Left lobe of liver (tissue), 2 donors: ENCODE measurements at places on chromosomes 3 and 15.

- DNase-seq, result peak; percentile 28
Measured at GRCh38 chr15:66481107-66481856, 16.3 kb downstream of the SNAPC5 start.

DNA sequence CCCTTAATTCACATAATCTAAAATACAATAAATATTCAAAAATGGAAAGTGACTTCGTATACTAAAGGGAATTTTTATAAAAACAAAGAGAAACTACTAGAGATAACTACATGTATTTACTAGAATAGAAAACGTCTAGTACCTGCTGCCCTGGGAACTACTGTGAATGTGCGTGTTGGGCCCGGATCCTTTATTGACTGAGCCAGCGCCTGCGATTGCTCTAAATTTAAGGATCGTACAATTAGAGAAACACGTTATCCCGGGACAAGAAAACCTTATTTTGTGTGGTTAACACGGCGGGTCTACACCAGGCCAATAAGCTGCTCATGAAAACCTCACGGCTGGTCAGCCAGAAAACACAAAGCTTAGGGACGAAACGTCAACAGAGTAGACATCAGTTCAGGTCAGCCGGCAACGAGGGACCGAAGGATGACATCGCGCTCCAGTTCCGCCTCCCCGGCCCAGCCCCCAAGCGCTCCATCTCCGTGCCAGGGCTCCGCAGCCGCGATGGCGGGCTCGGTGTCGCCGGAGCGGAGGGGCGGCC is 555 bp downstream of the TM2D3 start:
- DNase-seq, result no peak

GRCh38 chr15:91855241-91855640 is 1.7 kb downstream of the SLCO3A1 start:
- DNase-seq, result no peak

GRCh38 chr3:66800941-66801545 is 197.1 kb upstream of the KBTBD8 start:
- no peak for DNase-seq

GRCh38 chr15:74274470-74275038 is 38.4 kb downstream of the CCDC33 start:
- no peak for DNase-seq

- DNase-seq, result no peak
Measured at GRCh38 chr15:46301291-46301690, 666.5 kb downstream of the SQOR start.

DNA sequence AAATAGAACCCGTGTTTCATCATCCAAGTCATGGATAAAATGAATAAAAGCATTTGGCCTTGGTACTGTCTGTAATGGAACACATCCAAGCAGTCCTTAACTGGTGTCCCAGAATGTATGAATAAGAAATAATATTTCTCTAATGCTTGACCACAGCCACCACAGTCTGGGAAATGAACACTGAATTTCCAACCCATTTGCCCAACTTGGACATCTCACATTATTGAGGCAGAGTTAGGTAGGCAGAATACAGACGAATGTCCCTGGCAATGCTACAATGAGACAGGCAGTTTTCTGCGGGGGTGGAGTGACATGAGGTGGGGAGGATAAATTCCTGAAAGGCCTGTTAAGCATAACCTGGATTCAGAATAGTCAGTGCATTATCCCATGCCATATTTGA is 245.7 kb downstream of the ZIC1 start:
- no peak for DNase-seq

- DNase-seq, result no peak
Measured at GRCh38 chr3:165854696-165855095, 17.5 kb upstream of the BCHE start.

DNA sequence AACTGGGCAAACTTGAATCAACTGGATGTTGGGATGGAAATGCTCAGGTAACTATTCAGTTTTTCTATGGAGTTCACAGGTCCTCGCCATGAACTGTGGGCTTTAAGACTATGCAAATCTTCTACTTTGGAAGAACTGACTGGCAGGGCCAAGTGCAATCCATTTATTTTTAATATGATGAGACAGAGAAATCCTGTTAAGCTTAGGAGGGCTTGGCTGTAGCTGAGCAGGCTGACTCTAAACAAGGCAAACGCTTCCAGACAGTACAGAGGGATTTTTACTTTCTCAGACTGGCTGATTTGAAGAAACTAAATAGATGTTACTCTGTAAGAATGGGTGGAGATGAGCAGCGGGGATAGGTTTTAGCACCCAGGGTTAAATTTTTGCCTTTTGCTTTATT is 194.2 kb upstream of the ICE2 start:
- no peak for DNase-seq

- no peak for DNase-seq
Measured at GRCh38 chr15:80778621-80778963, 578 bp upstream of the CEMIP start.

DNA sequence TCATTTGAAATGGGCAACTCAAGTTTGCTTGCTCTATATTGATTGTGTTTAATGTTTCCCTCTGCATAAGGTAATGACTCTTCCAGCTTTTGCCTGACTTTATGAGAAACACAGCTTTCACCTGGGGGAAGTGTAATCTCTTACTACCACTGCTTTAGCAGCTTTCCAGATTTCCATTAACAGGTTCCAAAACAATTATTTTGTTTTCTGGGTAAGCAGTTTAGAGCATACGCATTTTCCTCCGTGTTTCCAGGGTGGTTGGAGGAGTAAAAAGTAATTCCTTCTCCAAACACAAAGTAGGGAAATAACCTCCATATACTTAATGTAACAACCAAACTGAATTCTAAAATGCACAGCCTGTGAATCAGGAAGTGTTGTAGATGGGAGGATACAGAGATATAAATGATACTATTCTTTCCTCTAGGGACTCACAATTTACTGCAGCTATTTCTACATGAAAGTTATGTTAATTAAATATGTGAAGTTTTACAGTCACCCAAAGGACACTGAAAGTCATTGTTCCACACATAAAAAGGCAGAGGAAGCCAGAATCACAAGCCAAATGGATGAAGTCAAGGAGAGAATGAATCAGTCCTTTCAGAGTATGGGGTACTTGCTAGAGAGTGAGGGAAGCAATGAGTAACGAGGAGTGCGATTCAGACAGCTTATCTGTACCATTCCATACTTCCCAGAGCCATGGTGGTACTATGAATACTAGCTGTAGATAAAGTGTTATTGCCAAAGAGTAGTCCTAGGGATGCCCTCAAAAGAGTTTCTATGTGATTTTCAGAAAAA is 16.6 kb downstream of the ST3GAL6 start:
- no peak for DNase-seq

- no peak for DNase-seq
Measured at GRCh38 chr15:22855791-22856190, 17.3 kb downstream of the NIPA2 start.

DNA sequence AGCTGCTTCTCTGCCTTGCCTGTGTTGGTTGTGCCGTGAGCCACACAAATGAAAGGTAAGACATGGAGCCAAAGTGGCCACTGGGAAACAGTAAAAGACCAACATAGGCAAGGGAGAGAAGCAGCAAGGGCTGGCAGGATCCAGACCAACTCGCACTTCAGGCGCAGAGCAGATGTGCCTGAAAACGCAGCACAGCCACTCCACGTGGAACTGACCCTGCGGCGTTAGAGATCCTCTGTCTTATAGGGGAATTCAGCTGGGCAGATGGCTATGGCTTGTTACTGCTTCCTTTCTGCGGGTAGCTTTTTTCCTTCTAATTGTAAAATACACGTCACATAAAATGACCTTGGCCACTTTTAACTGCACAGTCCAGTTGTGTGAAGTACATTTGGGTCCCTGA is 10.4 kb upstream of the GHRL start:
- DNase-seq, result no peak

- no peak for DNase-seq
Measured at GRCh38 chr15:89785774-89786140, 9.6 kb downstream of the MESP2 start.

DNA sequence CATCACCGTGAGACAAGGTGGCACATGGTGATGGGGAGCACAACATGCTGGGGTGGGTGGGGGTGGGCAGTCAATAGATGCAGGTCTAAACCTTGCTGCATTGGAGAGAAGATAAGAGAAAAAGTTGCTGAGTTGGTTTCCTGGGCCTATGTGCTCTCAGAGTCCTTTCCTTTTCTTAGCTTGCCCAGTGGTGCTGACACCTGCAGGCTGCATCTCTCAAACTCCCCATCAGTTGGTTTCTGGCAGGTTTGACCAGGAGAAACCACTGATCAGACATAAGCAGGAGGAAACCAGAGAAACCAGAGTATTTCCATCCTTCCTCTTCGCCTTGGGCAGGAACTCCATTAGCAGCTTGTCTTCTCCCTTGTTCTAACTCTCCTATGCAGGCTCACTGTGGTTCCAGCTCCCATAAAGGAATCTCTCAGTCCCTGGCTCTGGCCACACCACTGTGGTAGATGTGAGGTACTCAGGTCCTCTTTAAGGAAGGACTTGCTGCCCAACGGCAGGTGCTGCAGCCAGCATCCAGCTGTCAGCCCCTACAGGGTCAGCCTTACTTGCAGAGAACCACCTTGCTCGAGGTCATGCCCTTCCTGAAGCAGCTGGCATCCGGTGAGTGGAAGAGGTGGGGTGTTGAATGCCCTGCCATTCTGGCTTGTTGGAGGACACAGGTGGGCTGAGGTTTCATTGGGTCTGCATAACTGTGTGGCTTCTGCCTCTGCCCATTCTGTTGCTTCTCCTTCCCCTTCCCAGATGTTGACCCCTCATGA is 172.3 kb upstream of the ANKRD28 start:
- no peak for DNase-seq

DNA sequence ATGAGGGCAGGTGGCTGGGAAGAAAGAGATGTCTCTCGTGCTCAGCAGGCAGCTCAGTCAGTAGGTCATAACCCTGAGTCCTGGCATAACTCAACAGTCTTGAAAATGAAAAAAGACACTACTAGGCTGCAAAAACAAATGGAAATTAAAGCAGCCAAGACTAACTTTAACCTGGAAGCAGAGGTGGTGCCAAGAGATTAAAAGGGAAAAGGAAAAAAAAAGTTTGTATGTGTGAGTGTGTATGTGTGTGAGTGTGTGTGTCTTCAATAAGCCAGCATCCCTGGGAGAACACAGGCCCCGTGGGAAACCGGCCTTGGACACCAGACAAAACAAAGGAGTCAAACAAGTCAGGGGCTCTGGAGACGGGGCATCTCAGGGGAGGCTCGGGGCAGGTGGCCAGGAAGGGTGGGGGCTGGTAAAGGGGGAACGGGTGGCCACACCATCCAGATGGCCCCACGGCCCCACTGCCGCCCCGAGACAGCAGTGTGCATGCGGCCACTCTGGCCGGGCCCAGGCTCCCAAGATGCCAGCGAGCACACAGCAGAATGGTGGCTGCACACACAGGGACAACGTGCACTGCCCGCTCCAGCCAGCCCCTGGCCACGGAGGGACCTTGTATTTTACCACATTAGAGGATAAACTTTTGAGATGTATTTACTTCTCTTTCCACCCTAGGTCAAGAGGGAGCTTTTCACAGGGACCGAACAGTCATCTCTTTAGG is 23.8 kb downstream of the CYFIP1 start:
- DNase-seq, result no peak

GRCh38 chr15:66592505-66593218 is 26.9 kb upstream of the LCTL start:
- DNase-seq, result no peak

DNA sequence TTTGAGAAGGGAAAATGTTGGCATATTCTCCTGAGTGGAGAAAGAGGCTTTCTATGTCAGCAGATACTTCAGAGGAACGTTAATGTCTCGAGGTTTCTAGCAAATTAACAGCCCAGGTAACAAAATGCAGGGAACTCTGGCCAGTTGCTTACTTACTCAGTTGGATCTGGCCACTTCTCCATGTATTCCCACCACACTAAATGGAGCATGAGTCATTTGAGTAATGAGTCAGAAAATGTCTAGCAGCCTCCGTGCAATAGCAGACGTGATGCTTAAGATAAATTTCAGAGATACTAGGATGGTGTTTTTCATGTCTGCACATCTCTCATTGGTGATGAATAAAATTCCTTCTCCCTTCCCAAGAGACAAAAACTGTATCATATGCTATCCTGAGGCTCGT is 671.5 kb downstream of the FHIT start:
- no peak for DNase-seq

- DNase-seq, result no peak
Measured at GRCh38 chr3:30610702-30611368, 4.4 kb downstream of the TGFBR2 start.

DNA sequence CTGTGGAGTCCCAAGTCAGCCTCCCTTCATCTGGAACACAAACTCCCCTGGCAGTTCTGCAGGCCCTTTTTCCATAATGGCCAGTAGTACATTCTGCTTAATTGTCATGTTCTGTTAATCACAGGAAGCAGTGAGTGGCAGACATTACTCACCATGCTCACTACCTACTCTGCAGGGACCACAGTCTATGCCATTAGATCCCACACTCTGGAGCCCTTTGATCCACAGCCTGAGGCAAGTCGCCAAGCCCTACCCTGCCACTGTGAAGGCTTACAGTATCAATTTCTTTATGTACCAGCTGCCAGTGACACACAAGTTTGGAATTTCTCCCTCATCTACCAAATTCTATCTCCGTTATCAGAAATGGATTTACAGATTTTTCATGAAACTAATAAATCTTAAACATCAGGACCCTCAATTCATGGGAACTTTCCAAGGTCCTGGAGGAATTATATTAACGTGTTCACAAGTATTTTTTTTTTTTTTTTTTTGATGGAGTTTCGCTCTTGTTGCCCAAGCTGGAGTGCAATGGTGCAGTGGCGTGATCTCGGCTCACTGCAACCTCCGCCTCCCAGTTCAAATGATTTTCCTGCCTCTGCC is 20.6 kb upstream of the WWTR1 start:
- DNase-seq, result no peak

GRCh38 chr15:35484231-35484945 is 61.6 kb downstream of the DPH6 start:
- no peak for DNase-seq

DNA sequence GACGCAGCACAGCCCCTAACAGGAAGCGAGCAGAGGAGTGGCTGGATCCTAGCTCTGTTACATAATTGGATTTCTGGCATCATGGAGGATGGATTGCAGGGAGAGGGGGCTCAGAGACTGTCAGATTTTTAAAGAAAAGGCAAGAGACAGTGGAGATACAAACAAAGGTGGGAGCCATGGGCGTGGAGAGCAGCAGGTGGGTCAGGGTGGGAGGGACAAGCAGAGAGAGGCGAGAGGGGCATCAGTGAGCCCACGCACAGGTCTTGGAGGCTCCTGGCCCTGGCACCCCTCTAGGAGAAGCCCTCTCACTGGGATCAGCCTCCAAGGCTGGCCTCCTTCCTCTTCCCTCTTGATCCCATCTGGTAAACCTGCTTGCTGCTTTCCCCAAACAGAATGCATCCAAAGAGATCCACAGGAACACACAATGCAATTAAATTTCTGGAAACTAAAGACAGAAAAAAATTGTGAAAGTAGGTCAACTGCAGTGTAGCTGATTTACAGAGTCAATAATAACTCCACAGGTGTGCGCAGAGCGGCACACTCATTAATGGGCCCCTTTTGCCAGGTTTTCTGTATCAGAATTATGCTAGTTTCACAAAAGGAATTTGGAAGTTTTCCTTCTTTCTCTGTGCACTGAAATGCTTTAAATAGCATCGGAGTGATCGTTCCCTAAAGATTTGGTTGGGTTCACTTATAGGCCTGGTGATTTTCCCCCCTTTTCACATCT is 66.1 kb downstream of the LSM3 start:
- no peak for DNase-seq

GRCh38 chr3:99965681-99966408 is 148.2 kb downstream of the CMSS1 start:
- DNase-seq, result no peak

- DNase-seq, result no peak
Measured at GRCh38 chr3:52697632-52697965, 8.0 kb downstream of the GLT8D1 start.

- DNase-seq, result no peak
Measured at GRCh38 chr3:53773021-53773436, 73.2 kb downstream of the CHDH start.
